ENCODE measurements at places on chromosomes 2 and 18.

GRCh38 chr2:55158111-55158814 is 73.8 kb downstream of the CLHC1 start:
- DNase-seq, result no peak

DNA sequence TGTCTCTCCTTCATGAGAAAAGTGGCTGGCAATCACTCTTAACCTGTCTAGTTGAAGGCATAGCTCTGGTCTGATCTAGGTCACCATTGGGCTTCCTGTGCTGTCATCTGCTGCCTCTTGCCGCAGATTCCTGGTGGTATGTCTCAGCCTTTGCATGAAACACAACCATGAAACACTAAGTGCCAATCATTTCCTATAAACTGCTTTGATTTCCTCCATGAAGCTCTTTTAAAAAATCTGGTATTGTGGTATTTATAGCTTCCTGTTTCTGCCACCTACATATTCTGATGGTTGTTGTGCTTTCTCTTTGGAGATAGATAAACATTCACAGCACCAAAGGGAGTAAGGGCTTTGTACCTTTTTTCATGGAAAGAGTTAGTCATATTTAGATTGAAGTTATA is 120.0 kb upstream of the EPC2 start:
- no peak for DNase-seq

DNA sequence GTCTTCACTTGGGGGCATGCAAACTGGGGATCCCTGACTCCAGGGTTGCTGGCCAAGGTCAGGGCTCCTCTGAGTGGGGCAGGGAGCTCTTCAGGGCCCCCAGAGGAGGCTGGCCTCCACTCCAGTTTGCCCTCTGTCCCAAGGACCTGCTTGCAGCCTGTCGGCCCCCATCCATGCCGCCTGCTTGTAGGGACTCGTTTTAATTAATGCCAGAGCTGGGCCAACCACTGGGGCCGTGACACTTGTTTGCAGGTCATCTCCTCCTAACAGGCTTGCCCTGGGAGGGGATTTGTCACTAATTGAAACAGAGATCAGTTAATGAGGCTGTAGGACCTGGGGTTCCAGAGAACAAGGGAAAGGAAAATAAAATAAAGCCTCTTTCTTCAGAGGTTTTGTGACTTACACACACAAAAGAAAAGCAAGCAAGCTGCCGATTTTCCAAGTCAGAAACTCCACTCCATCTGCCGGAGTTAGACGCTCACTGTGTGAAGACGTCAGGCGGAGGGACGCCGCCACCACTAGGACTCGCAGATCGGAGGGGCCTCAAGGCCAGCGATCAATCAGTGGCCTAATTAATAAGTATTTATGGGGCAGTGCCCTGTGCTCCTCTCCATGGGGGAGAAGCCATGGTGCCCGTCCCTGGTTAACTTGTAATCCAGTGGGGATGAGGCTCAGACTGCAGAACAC is 75.9 kb downstream of the SFXN5 start:
- no peak for DNase-seq

DNA sequence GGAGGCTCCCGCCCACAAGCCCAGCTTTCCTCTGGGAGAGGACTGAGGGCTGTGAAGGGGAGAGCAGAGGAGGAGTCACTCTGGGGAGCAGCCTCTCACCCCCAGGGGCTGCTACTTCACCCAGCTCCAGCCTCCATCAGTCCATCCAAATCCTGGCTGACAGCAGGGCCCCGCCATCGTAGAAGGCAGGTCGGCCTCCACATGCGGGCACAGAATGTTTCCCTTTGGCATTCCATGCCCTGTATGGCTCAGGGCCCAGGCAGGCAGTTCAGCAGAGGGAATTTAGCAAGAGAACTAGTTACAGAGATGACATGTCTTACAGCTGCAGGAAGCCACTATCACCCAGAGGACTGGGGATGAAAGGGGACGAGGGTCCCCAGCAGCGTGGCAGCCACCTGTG is 6.4 kb upstream of the ODC1 start:
- DNase-seq, result no peak

DNA sequence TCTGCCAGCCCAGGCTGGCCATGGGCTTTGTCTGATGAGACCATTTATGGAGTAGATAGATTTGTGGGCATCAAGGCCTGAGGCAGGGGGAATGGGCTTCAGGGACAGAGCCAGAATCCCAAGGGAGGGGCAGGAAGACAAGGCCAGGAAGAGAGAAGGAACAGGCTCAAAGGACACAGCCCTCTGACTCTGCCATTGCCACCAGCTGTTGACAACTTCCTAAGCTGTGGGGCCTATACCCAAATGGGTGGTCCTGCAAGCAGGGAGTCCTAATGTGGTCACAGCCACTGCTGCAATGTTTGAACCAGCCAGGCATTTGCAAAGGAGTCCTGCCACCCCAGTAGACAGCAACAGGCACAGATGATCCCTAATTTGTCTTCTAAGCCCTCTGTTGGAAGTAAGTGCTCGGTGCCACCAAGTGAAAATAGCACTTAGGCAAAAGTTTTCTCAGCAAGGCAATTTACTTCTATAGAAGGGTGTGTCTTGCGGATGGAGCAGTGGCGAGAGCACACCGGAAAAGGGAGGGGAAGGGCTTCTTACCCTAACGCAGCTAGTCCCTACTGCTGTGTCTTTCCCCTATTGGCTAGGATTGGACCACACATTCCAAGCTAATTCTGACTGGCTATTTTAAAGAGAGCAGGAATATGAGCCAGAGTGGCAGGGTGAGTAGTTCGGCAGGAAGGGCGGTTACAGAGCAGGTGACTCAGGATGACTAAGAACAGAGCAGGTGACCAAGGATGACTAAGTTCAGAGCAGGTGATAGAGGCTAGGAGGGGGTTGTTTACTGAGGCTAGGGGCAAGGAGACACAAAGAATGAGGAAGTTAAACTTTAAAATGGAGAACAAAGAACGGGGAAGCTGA is 47.2 kb downstream of the C1QL2 start:
- DNase-seq, result no peak

DNA sequence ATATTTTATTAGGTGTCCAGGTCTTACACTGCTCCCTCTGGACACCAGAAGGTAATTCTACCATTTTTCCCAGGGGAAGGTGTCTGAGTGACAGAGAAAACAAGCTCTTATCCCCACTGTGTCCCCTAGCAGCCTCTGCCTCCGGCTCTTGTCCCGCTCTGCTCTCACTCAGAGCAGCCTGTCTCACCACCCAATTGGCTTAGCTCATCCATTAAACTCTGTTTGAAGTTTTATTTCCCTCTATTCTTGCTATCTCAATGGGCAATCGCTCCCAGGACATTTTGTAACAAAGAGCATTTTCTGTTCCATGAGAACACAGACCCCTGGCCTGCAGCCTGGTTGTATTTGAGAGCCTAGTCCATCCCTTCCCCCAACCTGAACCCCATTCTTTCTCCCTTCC is 90.6 kb upstream of the LDAH start:
- DNase-seq, result no peak

- no peak for DNase-seq
These were observed 41.6 kb downstream of the EDAR start for GRCh38 chr2:108947271-108947907.

GRCh38 chr18:63951302-63951705 is 2.2 kb downstream of the HMSD start:
- DNase-seq, result no peak
